ENCODE measurements at places on chromosomes 2 and 18. TPM values are rescaled to one million over a fixed set of nuclear protein-coding genes. Genes with fewer than 3 reads are reported as not detected.

Gene MEIS1
- total RNA-seq: 1.6 TPM

Gene PCARE
- total RNA-seq: not detected

Gene SERPINB12
- not detected for total RNA-seq

Gene CIDEA
- total RNA-seq: 0.19 TPM

Gene UGT1A5
- total RNA-seq: not detected
